ENCODE measurements at places on chromosomes 3 and 15. TPM values are rescaled to one million over a fixed set of nuclear protein-coding genes. Genes with fewer than 3 reads are reported as not detected.

GRCh38 chr15:40501487-40501886 lies 30.7 kb downstream of the CHST14 start:
- DNase-seq: no peak

The GPR62 gene
- total RNA-seq: not detected

- DNase-seq: no peak
These were observed 294.3 kb downstream of the CNTN4 start for GRCh38 chr3:2392981-2393380.

The MITF gene
- not detected for total RNA-seq

DNA sequence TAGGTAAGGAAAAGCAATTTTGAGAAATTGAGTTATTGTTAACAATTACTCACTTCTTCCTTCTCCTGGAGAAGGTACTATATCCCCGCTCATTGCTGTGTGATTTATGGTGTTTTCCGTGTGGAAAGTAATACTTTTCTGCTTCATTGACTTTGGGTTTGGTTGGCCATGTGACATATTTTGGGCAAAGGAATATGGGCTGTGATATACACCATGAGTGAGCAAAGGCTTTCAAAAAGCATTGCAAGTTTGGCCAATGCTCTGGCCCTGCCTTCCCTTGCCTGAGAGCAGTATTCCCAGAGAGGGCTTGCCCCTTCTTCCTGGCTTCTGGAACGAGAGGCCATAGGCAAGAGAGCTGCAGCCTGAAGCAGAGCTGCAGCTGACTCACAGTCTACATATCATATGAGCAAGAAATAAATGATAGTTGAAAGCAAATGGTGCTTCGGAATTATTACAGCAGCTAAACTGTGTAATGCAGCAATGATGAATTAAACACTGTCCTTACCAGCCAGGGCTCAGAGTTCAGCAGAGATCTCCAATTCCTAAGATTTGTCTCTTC lies 216.8 kb upstream of the CD96 start:
- no peak for DNase-seq
